ENCODE measurements at places on chromosomes 2 and 18.
A peak's percentile ranks its signal among the peaks of the same experiment; 100 is the strongest.

- peak; percentile 81 for DNase-seq
Observed at GRCh38 chr2:203535078-203535783, at the start of gene RAPH1. RAPH1 (minus strand) TSS chr2:203535301; CDS start chr2:203495353, 39,948 bp downstream.

DNA sequence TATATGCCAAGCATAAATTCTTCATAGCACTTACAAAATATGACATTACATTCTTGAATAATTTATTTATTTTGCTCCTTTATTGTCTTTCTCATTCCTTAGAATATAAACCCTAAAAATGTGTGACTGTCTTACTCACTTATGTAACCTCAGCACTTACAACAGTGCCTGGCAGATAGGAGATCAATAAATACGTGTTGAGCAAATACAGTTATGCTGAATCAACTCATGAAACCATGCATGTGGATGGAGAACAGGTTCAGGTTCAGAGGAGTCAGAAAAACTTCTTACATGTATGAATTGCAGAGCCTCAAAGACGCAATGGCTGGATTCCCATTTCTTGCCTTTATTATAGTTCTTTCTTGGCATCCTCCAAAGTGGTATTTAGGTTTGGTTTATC lies 659.4 kb upstream of the CHAC2 start:
- no peak for DNase-seq

GRCh38 chr18:38077229-38077628 lies 511.6 kb upstream of the CELF4 start:
- no peak for DNase-seq

GRCh38 chr2:197710424-197711042 lies 5.4 kb downstream of the MARS2 start:
- peak; percentile 71 for DNase-seq

DNA sequence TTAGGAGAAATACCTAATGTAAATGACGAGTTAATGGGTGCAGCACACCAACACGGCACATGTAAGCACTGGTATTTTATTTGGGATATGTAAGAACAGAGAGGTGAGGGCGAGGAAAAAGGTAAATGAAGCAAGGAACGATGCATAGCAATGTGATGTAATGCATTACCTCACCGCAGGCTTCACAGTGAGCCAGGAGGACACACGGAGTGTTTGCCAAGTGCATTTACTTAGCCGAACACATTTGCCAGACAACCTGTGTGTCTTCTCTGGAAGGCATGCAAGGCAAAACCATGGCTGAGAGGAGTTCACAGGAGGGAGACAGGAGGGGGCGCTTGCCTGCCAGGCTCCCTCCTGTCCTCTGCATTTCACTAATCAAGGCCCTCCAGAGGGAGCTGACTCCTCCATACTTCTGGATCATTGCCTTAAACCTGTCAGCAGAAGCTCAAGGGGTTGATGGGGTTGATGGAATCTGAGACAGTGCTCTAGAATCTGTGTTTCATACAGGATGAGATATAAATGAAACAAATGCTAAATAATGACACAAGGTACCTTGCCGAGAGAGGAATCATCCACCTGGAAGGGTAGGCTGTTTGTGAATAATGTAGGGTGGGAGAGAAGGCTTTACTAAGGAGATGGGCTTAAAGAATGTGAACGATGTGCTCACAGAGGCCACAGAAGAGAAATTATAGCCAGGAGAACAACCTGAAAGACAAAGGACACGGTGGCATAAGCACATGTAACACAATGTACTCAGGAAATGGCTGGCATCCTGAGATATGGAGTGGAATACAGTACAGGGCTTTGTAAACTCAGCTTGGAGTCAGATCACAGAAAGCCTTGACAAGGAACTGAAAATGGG lies 9.1 kb upstream of the TPRKB start:
- DNase-seq = no peak

GRCh38 chr18:49993299-49993698 lies 180.0 kb upstream of the ACAA2 start:
- DNase-seq = no peak

DNA sequence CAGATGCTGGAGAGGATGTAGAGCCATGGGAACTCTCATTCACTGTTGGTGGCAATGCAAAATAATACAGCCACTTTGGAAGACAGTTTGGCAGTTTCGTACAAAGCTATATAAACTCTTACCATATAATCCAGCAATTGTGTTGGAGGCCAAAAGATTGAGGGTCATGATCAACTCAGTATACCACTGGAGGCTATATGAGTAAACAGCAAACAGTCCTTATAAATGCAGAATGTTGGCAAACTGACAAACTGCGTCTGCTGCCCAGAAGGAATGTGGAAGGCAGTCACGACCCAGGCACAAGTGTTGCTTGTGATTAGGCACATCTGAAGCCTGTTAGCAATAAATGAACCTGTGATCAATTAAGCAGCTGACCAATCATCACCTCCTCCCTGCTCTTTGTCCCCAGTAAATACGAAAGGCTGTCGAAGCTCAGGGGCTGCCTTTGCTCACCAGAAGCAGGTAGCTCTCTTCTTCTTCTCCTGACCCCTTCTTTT lies 98.1 kb upstream of the SPOPL start:
- DNase-seq = no peak

GRCh38 chr2:84735389-84735788 lies 145.5 kb downstream of the TRABD2A start:
- DNase-seq = no peak

DNA sequence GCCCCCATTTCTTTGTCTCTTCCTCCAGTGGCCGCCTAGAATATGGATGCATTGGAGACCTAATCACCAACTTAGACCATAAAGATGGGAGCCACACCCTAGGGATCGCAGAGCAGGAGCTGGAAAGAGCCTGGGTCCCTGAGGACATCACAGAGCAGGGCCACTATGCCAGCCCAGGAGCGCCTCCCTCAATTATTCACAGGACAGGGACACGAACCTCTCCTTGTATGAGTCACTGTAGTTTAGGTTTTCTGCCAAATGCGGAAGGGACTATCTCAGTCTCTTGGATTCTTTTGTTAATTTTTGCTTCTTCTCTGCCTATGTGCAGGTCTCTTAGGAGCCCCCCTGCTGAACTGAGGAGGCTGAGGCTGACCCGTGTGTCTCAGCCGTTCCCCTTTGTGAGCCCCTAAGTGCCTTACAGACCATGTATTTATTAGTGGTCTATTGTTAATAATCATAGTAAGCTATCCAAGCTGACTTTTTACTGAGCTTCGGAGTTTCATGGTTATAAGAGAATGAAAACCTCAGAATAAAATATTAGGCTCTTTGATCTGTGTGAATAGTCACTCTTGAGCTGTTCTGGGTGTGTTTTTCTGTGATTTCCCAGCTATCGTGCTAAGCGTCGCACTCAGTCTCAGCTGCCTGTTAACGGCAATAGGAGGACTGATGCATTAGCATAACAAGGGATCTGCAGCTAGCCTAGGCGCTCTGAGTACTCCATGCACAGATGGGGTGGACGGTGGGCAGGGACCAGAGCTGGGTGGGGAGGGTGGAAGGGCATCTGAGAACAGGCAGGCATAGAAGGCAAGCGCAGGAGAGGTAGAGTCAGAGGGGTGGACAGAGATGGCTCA lies 12.7 kb upstream of the PTPN4 start:
- no peak for DNase-seq

DNA sequence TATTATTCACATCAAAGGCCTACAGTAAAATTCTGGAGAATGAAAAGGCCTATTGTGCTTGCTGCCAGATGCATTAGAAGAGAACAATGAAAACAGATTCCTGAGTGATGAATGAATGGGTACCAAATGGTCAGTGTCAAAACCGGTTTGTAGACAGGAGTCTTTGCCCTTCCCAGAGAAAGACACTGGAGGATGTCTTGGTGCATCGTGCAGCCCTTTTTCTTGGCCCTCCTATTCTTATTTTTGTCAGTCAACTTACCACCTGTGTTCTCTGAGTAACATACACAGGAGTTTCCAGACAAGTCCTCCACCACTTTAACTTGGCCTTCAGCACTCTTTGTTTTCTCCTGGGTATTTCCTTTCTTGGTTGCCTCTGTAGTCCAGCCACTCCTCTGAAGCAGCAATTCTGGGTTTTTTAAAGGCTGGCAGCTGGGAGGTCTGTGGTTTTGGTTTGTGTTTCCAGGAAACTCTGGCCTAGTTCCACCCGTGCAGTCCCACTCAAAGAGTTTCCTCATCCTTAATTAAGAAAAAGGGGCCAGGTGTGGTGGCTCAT lies 29.4 kb downstream of the PSTPIP2 start:
- peak; percentile 56 for DNase-seq

DNA sequence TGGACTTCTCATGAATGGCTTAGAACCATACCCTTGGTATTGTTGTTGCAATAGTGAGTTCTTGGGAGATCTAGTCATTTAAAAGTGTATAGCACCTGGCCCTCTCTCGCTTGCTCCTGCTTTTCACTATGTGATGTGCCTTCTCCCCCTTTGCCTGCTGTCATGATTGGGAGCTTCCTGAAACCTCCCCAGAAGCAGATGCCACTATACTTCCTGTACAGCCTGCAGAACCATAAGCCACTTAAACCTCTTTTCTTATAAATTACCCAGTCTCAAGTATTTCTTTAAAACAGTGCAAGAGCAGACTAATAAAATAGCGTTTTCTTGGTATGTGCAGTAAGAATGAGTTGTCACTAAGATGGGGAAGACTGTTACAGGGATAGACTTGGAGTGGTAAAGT lies 31.6 kb downstream of the BAZ2B start:
- DNase-seq = no peak

GRCh38 chr2:78315368-78315767 lies 710.1 kb upstream of the REG3G start:
- DNase-seq = no peak

All from activated CD4-positive, alpha-beta T cell treated with anti-CD3 and anti-CD28 coated beads, Interleukin-10, Interleukin-2, amounts not matched to agents 100 ng/mL and 50 ng/mL, durations not matched to agents 16 hours and 8 hours (primary cell).